ENCODE measurements at places on chromosomes 7 and 10.

DNA sequence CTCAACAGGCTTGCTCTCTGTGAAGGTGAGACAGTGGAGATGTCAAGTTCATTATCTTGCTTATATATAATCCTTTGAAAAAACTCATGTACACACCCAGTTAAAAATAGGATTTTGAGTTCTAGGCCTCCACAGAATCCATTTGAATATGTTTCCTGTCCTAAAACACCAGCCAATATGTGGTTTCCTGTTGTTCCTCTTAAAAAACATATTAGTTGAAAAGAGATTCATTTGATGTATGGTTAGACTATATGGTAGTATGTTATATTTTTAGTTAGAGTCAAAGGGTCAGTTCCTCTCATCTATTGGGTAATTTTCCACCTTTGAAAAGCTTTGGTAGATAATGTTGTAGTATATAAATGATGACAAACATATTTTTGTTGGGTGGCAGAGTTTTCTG is 16.0 kb downstream of the PPP1R9A start:
- no peak for DNase-seq

DNA sequence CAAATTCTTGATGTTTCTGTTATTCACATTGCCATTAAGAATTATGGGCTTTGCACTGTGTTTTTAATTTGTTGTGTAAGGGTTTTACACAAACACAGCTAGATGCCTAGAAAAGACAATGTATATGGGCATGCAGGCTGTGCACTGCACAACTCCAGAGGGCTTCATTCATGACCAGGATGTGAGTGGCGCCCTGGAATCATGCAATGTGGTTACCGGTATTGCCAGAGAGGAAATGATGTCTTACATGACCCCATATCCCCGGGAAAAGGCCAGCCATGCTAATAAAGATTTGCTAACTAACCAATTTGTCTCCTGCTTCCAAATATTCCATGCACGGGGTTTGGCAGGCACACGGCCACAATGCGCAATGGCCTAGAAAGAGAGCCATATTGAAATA is 16.9 kb downstream of the KCNMA1 start:
- DNase-seq = no peak

DNA sequence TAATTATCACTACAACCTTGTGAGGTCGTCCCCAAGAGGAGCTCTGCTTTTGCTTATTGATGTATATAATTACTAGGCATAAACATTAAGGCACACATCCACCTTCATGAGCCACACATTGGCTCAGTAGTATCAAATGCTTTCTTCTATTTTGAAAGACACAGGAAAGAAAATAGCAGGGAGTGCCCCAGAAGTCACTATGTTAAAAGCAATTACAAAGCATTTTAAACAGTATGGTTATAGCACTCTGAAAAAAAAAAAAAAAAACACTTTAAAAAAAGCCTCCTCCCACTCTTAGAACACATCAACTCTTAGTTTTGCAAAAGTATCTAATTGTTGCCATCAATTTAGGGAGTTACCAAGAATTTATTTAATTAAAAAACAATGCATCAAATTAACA is 474.2 kb downstream of the PARD3 start:
- DNase-seq = no peak

DNA sequence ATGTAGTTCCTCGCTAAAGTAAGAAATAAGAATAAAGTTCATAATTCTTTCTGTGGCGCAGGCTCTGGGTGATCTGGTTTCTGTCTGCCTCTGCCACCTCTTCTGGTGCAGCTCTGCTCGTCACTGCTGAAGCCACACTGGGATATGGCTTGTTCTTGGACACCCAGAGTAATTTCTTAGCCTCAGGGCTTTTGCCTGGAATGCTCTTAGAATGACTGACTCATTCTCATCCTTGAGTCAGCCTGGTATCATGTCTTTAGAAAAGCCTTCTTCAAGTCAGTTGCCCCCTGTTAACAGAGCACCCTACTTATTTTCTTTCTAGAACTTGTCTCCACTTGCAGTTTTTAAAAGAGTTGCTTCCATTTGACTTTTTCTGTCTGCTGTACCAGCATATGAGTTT is 2.0 kb downstream of the ZSCAN25 start:
- no peak for DNase-seq

GRCh38 chr10:30973737-30974136 is 57.9 kb downstream of the ZNF438 start:
- no peak for DNase-seq

DNA sequence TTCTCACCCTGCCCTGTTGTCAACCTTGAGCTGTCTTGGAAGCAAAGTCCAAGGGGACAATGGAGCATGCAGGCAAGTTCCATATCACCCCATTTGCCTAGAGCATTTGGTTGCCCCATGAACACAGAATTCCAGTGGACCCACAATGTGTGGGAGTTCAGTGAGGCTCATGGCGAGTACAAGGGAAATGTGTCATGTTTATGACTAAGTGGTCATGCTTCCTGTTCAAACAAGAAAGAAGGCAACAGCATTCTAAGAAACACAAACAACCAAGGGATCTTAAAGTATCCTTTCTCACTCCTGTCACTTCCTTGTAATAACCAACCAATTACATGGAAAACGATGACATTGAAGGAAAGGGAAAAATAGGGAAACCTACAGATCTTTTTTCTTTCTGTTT is 513.0 kb downstream of the INHBA start:
- no peak for DNase-seq

GRCh38 chr7:105678811-105679495 is 97.7 kb upstream of the EFCAB10 start:
- DNase-seq = no peak

- no peak for DNase-seq
Observed at GRCh38 chr10:99593312-99593711, 26.9 kb downstream of the SLC25A28 start.

DNA sequence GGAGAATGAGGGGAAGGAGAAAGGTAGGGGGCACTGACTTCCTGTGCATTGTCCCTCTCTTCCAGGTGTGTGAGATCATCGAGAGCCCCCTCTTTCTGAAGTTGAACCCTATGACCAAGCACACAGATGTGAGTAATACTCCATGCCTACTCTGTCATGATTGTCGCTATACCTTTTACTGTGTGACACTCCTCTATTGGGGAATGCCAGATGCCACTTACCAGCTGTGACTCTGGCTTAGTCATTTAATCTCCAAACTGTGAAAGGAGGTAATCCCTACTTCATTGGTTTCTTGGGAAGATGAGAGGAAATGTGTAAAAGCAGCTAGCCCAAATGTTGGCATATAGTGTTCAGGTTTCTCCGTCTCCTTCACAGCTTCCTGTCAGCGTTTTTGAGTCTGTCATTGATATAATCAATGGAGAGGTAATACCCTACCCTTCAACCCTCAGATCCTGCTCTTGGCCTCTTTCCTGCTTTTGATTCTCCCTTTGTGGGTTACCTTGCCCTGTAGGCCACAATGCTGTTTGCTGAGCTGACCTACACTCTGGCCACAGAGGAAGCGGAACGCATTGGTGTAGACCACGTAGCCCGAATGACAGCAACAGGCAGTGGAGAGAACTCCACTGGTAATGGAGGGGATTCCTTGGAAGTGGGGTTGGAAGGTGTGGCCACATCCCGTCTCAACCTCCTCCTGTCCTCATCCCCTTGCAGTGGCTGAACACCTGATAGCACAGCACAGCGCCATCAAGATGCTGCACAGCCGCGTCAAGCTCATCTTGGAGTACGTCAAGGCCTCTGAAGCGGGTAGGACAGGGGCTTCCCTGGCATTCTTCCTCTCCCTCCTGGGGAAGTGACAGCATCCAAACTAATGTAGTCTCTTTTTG is 2.0 kb downstream of the COPS6 start:
- no peak for DNase-seq

GRCh38 chr7:144388950-144389349 is 14.5 kb downstream of the NOBOX start:
- DNase-seq = no peak

GRCh38 chr7:141522657-141523342 is 28.4 kb upstream of the AGK start:
- DNase-seq = no peak

GRCh38 chr10:99595770-99596465 is 24.3 kb downstream of the SLC25A28 start:
- DNase-seq = no peak

DNA sequence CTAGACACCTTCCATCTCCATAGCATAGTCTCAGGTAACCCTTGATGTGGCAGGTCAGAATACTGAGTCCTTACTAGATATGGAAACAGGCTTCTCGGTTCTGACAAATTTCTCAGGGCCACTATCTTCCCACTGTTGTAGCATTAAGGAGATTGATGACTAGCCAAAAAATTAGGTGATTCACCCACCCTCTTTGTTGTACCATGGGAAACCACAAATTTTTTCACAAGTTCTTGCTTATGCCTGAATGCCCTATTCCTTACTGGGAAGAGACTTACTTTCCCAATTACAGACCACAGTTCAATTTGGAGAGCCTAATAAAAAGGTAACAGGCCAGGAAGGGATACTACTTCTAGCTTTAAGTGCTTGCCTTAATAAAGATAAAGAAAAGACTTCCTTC is 948.8 kb downstream of the GRM8 start:
- no peak for DNase-seq

Data from stimulated activated CD4-positive, alpha-beta T cell treated with anti-CD3 and anti-CD28 coated beads, Interleukin-12 subunit alpha, Interleukin-12 subunit beta, amount 100 ng/mL, for 4 hours (primary cell).